ENCODE measurements at places on chromosomes 5 and 9. TPM values are rescaled to one million over a fixed set of nuclear protein-coding genes. Genes with fewer than 3 reads are reported as not detected.

DNA sequence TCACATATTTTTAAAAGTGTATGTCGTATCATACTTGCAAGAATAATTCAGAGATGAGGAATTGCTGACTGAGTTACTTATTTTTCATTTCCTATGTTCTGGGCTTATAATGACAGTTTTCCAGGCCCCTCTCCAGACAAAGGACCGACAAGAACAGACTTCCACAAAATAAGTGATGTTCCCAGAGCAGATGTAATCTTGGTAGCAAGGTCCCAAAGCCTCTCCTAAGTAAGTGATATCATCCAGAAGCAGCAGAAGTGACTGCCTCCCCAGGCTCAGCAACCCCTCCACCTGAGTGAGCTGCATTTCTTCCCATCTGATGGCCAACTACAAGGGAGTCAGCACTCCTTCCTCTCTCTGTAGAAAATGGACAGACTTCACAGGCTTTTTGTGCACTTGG is 57.1 kb downstream of the SEMA6A start:
- no peak for DNase-seq

ICE1 gene
- polyA plus RNA-seq, result 10.3 TPM

DNA sequence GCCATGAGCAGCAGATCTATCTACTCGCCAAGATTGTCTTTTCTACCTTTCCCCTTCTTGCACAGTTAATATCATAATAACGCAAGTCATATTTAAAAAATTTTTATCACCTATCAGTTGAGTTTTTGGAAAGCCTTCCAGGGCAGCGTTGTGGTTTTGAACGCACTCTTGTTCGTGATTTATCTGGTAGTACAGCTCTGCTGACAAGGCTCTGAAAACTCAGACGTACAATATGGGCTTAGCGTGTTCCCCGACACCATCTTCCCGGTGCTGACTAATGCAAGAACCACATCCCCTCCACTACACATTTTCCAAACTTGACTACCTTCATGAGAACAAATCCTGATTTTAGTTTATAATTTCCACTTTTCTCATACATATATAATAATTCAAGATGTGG is 1.6 kb upstream of the NFIL3 start:
- no peak for DNase-seq

DNA sequence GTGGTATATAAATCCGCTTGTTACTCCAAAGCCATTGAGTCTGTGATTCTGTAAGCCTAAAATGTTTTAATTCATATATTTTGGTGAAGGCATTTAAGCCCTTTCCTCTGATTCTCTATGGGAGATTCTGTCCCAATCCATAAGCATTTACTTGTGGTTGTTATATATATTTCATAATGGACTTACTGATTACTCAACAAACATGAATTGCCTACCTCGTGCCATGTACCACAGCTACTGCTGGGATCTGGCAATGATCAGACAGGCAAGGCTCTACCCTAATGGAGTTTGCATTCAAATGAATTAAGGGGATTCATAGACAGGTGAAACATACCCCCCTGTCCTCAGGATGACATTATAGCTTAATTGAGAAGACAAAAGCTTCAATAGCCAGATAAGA is 54.5 kb downstream of the C9orf152 start:
- no peak for DNase-seq

PBX3 gene
- polyA plus RNA-seq, result 24.8 TPM

SPINK4 gene
- not detected for polyA plus RNA-seq

MAST4 gene
- 31.4 TPM for polyA plus RNA-seq

GAS1 gene
- 1.4 TPM for polyA plus RNA-seq

INSL4 gene
- not detected for polyA plus RNA-seq

GRCh38 chr9:98365227-98365669 is 109.8 kb upstream of the TBC1D2 start:
- DNase-seq, result peak; percentile 29

DNA sequence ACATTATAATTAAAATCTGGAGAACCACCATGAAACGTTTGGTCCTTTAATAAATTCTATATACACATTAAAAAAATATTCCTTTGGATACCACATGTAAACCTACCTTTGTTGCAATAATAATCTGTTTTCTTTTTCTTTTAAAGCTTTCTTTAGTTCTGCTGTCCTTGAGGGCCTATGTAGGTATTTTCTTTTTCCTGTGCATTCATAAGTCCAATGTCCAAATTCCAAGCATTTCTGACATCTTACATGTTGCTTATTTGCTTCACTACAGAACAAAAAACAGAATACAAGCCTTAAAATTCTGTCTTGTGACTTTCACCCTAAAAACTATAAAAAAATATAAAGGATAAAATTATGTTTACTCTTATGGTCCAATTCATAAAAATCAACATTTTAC is 19.7 kb downstream of the ZCCHC10 start:
- no peak for DNase-seq

DNA sequence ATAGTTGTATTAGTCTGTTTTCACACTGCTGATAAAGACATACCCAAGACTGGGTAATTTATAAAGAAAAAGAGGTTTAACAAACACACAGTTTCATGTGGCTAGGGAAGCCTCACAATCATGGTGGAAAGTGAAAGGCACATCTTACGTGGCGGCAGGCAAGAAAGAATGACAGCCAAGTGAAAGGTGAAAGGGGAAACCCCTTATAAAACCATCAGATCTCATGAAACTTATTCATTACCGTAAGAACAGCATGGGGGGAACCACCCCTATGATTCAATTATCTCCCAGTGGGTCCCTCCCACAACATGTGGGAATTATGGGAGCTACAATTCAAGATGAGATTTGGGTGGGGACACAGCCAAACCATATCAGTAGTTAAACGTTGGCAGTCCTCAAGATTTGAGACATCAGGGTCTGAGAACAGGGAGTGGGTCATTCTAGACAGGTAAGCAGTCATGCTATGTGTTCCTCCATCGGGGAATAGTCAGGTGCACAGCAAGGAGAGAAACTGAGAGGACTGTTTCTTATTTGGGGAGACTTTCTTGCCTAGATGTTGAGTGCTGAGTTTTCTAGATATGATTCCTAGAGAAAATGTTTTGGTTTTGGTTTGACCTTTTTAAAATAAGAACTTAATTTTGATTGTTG is 45.8 kb upstream of the ENTREP1 start:
- DNase-seq, result no peak
